ENCODE measurements at places on chromosomes 13 and 19.

GRCh38 chr13:33134213-33134612 lies 118.0 kb downstream of the KL start:
- DNase-seq, result no peak

DNA sequence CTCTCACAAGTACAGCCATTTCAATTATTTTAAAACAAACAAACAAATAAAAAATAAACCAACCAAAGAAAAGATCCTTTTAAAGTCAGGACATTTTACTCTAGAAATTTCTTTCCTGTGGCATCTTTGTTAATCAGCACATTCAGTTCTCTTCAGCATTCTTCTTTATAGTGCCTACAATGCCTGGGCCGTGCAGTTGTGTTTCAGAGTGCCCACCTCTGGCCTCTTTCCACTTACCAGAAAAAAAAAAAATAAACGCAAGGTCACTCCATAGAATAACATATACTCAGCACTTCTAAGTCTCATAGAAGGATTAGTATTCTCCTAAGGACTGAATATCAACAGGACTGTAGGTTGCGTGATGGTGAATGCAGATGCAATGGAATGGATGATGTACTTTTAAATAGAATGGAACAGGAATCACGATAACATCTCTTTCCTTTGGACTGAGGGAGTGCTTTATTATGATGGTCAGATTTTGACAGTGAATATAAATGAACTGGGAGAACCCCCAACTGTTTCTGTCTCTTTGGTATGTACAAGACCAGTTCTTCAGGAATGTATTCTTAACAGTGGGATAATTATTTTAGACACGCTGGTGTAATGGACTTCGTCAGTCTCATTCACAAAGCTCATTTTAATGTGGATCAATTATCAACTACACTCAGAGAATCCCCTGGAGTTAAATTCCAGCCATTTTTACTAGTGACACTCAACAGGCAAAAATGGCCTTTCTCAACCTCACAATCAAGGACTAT lies 125.0 kb upstream of the NBEA start:
- DNase-seq, result no peak

DNA sequence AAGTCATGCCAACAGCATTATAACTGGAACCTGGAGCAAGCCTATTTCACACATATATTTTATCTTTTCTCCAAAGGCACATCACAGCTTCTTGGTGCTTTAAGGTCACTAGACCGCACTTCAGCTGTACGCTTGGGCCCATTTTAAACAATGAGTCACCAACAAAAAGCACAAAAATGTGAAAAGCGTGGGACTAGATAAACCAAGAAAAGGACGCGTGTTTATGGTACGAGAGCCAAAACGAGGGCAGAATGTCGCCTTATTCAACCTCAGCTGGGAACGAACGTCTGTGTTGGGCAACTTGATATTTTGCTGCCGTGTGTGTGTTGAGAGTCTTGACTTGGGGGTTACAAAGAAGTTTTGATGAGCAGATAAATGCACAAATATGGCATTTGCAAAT lies 9.2 kb upstream of the EHD2 start:
- no peak for DNase-seq

DNA sequence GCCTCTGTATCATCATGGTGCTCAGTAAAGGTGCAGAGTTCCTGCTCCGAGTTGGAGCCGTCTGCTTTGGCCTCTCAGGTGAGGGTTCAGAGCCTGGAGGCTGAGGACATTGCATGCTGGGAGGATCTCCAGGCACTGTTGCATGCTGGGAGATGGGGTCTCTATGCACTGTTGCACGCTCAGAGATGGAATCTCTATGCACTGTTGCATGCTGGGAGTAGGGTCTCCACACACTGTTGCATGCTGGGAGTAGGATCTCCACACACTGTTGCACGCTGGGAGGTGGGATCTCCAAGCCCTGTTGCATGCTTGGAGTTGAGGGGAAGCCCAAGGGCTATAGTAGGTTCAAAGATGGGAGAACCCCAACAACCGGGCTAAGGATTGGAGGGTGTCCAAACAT lies 8.3 kb downstream of the CACNG6 start:
- DNase-seq, result no peak

DNA sequence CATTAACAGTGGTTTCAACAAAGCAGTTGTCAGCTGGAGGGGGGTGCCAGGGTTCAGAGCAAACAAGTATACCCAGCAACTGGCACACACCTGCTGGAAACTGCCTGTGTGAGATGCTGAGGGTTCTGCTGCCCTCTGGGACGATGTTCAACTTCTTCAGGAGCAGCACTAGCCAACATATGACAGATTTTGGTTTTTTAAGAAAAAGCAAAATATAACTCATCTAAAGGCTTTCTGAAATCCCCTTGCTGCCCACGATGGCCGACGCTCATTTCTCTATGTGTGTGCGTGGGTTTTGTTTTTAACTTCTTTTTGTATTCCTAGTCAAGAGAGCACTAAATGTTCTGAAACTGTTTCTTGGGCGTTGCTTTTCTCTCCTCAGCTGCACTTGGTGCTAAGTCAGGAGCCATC lies 79.9 kb downstream of the MRPL57 start:
- DNase-seq, result no peak

- no peak for DNase-seq
Observed at GRCh38 chr13:75468098-75468497, 13.9 kb downstream of the TBC1D4 start.

GRCh38 chr19:7636691-7637373 lies at the start of gene STXBP2:
Gene STXBP2 (plus strand): TSS chr19:7637110. CDS start chr19:7637150, 40 bp downstream.
- DNase-seq, result peak; percentile 93

DNA sequence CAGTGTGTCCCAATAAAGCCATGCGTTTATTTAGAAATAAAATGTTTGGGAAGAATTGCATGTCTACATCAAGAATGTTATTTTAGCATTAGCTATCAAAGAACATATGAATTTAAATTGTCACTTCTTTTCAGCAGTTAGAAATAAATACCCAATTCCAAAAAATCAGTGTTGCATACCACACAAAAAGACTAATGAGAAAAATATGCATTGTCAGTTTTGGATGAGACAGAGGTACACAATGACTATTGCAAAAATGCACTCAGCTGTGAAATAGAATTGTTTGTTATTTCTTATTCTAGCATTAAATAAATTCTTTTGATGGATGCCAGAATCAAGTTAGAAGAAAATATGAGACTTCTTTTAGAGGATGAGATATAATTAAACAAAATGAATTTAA lies 833.9 kb downstream of the SLITRK1 start:
- no peak for DNase-seq

GRCh38 chr13:53200498-53201453 lies 172.2 kb downstream of the OLFM4 start:
- DNase-seq, result no peak

DNA sequence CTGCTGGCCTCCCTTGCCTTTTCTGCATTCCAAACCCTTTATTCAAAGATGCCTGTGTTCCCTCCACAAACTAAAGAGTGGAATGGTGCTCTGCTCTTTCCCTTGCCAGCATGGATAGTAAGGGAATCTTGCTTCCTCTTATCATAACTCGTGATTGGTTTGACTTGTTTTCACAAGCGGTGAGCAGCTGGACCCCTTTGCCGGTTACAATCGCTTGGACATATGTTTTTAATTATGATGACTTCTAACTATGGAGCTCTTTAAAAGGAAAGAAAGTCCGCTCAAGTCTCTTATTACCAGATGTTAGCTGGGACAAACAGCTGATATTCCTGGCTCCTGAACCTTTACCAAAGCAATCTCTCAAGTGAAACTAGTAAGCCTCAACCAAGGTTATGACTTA lies 1094.7 kb downstream of the UQCRFS1 start:
- DNase-seq, result no peak

GRCh38 chr19:39408392-39409207 lies 2.0 kb downstream of the ZFP36 start:
- DNase-seq, result no peak

DNA sequence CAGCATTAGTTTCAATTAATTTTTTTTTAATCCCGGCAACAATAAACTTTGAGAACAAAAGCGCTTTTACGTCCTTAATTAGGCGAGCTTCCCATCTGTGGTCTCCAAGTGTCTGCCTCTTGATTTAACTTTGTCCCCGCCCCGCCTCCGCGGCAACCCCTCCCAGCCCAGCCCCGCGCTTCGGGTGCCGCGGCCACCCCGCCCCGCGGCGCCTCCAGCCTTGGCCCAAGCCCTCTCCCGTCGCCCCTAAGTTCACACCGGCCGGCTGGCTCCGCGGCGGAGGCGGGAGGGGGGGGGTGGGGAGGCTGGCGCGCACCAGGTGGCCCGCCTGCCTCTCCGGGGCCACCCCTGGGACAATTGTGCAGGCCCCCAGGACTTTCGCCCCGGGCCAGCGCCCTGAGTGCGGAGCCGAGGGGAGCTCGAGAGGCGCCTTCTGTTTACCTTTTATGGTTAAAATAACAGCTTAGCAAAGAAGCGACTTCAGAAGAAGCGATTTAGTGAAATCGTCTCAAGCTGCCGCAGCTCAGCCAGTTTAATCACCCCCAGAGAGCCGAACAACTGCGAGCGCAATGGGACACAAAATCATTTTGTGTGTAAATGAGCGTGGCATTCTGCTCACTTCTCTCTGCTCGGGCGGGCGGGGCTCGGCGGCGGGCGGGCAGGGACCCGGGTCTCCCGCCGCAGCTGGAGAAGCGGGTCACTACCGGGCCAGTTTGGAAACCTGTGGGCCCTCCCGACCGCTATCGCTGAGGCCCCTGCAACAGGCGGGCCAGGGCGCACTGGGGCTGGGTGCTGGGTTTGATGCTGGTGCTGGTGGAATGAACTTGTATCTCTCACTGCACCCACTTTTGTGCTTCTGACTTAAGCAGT lies 1.4 kb downstream of the KCTD15 start:
- DNase-seq, result no peak

DNA sequence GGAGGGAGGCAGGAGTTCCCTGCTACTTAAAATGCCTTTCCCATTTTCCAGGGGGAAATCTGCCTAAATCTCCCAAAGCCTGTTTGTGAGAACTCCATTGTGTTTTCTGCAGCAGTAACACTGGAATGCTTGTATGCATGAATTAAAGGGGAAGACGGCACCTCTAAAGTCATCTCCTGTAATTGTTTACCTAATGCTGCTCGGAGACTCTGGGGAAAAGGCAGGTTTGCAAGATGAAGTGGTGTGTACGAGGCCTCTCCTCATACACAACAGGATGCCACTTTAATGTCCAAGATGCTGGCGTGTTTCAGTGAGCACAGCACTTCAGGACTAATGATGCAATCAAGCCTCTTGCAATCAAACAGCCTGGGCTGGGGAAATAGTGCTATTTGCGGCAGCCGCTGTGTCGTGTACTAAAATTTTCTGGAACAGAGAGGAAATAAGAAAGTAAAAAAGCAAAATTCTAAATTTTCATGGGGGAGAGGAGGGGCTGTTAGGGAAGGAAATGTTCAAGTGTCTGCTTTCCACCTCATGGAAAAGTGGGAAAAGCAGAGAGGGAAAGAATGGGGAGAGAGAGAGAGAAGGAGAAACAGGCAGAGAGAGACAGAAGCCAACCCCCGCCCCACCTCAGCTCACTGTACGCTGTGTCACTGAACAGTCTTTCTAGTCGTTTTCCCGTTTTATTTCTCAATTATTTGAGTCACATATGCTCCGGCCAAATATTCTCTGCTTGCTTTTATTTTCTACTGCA lies 32.9 kb downstream of the TSHZ3 start:
- DNase-seq, result no peak

DNA sequence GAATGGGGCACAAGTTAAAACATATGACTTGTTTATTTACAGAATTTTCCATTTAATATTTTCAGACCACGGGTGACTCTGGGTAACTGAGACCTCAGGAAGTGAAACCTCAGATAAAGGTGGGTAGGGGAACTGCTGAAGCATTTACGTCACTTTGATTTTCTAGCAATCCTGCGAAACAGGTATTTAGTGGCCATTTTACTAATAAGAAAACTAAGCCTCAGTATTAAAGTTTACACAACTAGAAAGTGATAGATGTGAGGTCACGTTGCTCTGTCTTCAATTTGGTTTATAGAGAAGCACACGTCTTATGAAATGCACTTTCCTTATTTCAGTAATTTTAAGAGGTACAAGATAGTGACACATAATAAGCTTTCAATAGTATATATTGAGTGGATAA lies 402.8 kb downstream of the FGF9 start:
- no peak for DNase-seq

- DNase-seq, result peak; percentile 39
Observed at GRCh38 chr19:55166530-55167268, at the start of gene DNAAF3. Gene DNAAF3 (minus strand): TSS chr19:55166613. CDS start chr19:55166413, 200 bp downstream.

DNA sequence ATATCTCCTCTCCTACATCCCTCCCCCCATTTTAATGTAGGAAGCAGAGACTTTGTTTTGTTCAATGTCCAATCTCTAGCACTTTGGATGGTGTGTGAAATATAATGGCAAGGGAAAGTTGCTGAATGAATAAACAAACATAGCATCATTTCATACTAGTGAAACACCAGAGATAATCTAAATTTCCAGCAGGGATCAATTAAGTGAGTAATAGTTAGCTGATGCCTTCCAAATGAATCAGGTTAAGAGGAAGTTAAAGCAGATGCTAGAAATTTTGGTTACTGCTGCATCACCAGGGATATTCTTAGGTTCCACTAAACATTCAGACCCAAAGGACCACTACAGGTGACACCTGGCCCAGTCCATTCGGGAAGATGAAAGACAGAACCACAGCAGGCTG lies 8.1 kb downstream of the MRPS31 start:
- no peak for DNase-seq

DNA sequence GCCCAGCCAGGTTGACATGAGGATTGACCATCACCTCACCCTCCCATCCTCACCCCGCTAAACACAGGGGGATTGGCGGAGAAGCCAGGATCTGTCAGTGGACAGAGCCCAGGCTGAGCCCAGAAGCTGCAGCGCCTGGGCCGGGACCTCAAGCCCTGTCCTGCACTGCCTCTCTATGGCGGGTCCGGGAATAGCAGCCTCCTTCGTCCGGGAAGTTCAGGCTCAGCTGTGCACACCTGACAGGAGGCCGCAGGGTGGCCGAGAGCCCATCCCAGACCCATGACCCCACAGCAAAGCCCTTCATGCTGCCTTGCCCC lies 67.8 kb downstream of the SPACA7 start:
- no peak for DNase-seq

- DNase-seq, result no peak
Observed at GRCh38 chr13:99724633-99725517, 223.6 kb downstream of the TM9SF2 start.

DNA sequence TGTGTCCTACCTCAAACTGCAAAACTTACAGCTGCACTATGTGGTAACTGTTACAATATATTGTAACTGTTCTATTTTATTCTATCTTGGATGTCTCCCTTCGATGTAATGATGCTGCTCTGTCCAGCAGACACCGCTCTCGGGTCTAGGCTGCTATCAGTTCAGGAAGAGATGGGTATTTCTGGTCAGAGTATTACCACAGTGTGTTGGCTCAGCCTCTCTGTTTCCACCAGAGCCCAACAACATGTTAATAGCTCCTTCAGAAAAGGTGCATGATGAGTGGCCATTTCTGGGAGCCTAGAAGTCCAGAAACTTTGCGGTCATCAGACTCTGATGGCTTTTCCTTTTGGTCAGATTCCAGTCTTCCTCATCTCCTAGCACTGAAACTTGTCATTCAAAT lies 35.9 kb upstream of the IGFL1 start:
- no peak for DNase-seq

Measured in activated CD8-positive, alpha-beta memory T cell treated with anti-CD3 and anti-CD28 coated beads for 1 hour (primary cell).